ENCODE measurements at places on chromosomes 2 and 18.

- DNase-seq, result no peak
These were observed 10.7 kb downstream of the COL6A3 start for GRCh38 chr2:237403024-237403882.

- DNase-seq, result no peak
These were observed 43.5 kb downstream of the ASAP2 start for GRCh38 chr2:9250091-9250490.

GRCh38 chr2:150388289-150388625, 99.2 kb downstream of the RND3 start:
- DNase-seq, result no peak

- DNase-seq, result peak; percentile 32
These were observed 253.9 kb upstream of the SIX2 start for GRCh38 chr2:45263147-45263546.

DNA sequence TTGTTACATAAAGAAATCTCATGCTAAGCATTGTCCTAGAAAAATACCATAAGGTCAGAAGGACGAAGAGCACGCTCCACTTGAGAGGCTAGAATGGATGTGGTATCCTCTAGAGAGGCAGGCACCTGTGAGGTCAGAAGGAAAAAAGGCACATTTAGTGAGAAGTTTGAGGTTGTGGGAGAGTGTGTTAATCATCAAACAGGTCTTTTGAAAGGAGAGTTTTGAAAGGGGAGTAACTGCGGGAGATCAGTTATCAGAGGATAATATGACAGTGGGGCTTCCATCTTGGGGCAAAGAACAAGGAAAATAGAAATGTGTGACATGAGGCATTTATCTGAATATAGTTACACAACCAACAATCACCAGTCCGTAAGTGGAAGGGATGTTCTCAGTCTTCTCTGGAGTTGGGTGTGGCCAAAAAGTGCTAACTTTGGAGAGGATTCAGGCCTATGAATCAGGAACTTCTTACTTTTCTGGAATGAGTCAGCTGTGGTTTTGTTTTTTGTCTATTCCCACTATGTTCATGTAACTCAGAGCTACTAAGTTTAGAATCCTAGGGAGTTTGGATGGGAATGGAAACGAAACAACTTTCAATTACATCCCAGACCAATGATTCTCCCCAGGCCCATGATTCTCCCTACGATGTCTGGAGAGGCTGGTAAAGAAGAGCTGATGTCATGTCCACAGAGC, 451.4 kb upstream of the ST6GAL2 start:
- DNase-seq, result no peak

GRCh38 chr2:96503637-96504243, 1.4 kb downstream of the NEURL3 start:
- no peak for DNase-seq

- no peak for DNase-seq
These were observed 128.2 kb downstream of the GALR1 start for GRCh38 chr18:77377813-77378212.

DNA sequence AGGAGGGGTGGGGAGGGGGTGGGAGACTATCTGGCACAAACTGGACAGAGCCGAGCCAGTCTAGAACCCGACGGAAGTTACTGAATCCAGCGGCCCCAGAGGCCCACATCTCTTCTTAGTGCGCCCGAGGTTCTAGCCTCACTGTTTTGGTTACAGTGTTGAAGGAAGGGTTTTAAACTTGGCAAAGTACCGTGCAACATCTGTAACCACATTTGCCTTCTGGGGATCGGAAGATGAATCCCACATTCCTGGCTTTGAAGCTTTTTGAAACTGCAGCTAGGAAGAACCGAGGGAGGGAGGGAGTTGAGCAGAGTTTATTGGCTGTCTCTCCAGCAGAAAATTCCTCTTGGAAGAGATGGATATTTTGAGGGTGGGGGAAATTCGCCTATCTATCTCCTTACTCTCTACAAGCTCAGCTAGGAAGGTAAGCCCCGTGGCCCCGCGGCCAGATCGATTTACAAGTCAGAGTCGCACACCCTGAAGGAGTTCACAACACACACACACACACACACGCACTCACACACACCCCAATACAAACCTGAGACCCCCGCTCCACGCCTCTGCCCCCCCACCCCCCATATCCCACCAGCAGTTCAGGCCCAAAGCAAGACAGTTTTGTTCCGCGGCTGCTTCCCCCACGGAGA, 1.0 kb downstream of the ACVR1 start:
- DNase-seq, result peak; percentile 22
